MG63 (cell line): ENCODE measurements at places on chromosomes 4 and X. TPM values are rescaled to one million over a fixed set of nuclear protein-coding genes. Genes with fewer than 3 reads are reported as not detected.

Gene FGD1
- total RNA-seq: 8.2 and 10.3 TPM in 2 replicates

Gene TLR3
- total RNA-seq: 7.4 and 7.7 TPM in 2 replicates

- DNase-seq: no peak
Observed at GRCh38 chr4:38177641-38178391, 217.6 kb downstream of the PTTG2 start.

- DNase-seq: no peak
Observed at GRCh38 chr4:159593681-159594080, 490.8 kb downstream of the RAPGEF2 start.

- DNase-seq: no peak
Observed at GRCh38 chr4:127775843-127776242, 6.3 kb upstream of the HSPA4L start.

- no peak for DNase-seq
Observed at GRCh38 chrX:43328358-43328946, 327.6 kb upstream of the MAOA start.

- no peak for DNase-seq
Observed at GRCh38 chr4:54556051-54556450, 101.7 kb upstream of the KIT start.
